ENCODE measurements at places on chromosomes 7 and 10. TPM values are rescaled to one million over a fixed set of nuclear protein-coding genes. Genes with fewer than 3 reads are reported as not detected.

GIMAP1 gene
- not detected for total RNA-seq

LDB3 gene
- total RNA-seq, result 0.46 TPM

FAM20C gene
- total RNA-seq, result 22.9 TPM

PNLIP gene
- not detected for total RNA-seq

ATOH7 gene
- not detected for total RNA-seq

COL13A1 gene
- 40.2 TPM for total RNA-seq

ABCB4 gene
- total RNA-seq, result not detected

TWNK gene
- total RNA-seq, result 10.5 TPM

CALD1 gene
- 1,139 TPM for total RNA-seq

PTPN12 gene
- 47.9 TPM for total RNA-seq

ZNF438 gene
- total RNA-seq, result 3.6 TPM

CPVL gene
- total RNA-seq, result not detected

UFSP1 gene
- total RNA-seq, result 3.3 TPM

TEX36 gene
- not detected for total RNA-seq

CDH23 gene
- total RNA-seq, result not detected

NPVF gene
- total RNA-seq, result not detected

PNLIPRP2 gene
- total RNA-seq, result not detected

MTURN gene
- 6.8 TPM for total RNA-seq

COL26A1 gene
- total RNA-seq, result not detected

TACR2 gene
- total RNA-seq, result not detected

CALML5 gene
- total RNA-seq, result not detected

GPNMB gene
- total RNA-seq, result 19.1 TPM

PRKAG2 gene
- total RNA-seq, result 19.2 TPM

ZNF503 gene
- 9.3 TPM for total RNA-seq

CPED1 gene
- total RNA-seq, result 99.8 TPM

ZPBP gene
- not detected for total RNA-seq

SLC26A3 gene
- 0.34 TPM for total RNA-seq

SUN3 gene
- not detected for total RNA-seq

SUGCT gene
- total RNA-seq, result 9.4 TPM

NRG3 gene
- not detected for total RNA-seq

OR2F1 gene
- not detected for total RNA-seq

BHLHA15 gene
- total RNA-seq, result not detected

SLC26A4 gene
- total RNA-seq, result 0.11 TPM

LRRC18 gene
- not detected for total RNA-seq

PPP1R3C gene
- total RNA-seq, result 63.0 TPM

ARID5B gene
- 124 TPM for total RNA-seq

AMPH gene
- 5.8 TPM for total RNA-seq

RAB18 gene
- total RNA-seq, result 124 TPM

VGF gene
- total RNA-seq, result 0.48 TPM

MBL2 gene
- not detected for total RNA-seq

OSBPL3 gene
- 49.7 TPM for total RNA-seq

EEPD1 gene
- 1.5 TPM for total RNA-seq

SAMD9 gene
- total RNA-seq, result 14.4 TPM

TLX1 gene
- not detected for total RNA-seq
